Uterus (tissue), 4 donors: ENCODE measurements at places on chromosomes 7 and 10. TPM values are rescaled to one million over a fixed set of nuclear protein-coding genes. Genes with fewer than 3 reads are reported as not detected.

The CYP3A4 gene
- total RNA-seq, result 0.18 TPM

The KLLN gene
- 1.3 TPM for total RNA-seq

The TMEM26 gene
- 0.29 TPM for total RNA-seq

The IGFBP3 gene
- total RNA-seq, result 345 TPM

The DMBT1 gene
- 0.21 TPM for total RNA-seq

The CAV1 gene
- total RNA-seq, result 183 TPM

The TET1 gene
- total RNA-seq, result 40.3 TPM

The ADAM22 gene
- 19.8 TPM for total RNA-seq

The AKR1C8 gene
- total RNA-seq, result not detected

The ZNF425 gene
- 8.8 TPM for total RNA-seq

The DTX2 gene
- total RNA-seq, result 6.9 TPM

The SPAM1 gene
- total RNA-seq, result not detected

The ODAD2 gene
- total RNA-seq, result 2.4 TPM

The SRGN gene
- 281 TPM for total RNA-seq

The NODAL gene
- total RNA-seq, result not detected

The SUN3 gene
- not detected for total RNA-seq

The GPR37 gene
- 11.0 TPM for total RNA-seq

The SPDYE16 gene
- 3.6 TPM for total RNA-seq

The CCT6A gene
- 255 TPM for total RNA-seq

The MSS51 gene
- total RNA-seq, result 7.3 TPM
